NCI-H345 (cell line): ENCODE measurements at places on chromosomes 3 and 15.

DNA sequence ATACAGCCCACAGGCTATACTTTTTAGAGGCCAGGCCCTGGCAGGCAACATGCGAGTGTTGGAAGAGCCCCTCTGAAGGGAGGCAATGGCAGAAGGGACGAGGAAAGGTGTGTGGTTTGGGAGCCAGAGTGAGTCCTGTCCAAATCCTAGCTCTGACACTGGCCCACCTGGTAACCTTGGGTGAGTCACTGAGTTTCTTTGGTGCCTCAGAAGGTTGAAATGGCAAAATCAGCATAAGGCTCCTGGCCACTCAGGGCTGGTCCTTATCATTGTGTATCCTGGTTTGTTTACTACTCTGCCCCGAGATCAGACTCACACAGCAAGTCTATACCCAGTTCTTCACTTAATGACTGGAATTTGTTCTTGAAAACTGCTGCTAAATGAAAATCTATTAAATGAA is 71.4 kb upstream of the TLE3 start:
- DNase-seq, result no peak

GRCh38 chr15:49015896-49016295 is 30.4 kb downstream of the SECISBP2L start:
- DNase-seq, result no peak

- no peak for DNase-seq
These were observed 13.1 kb upstream of the CORO2B start for GRCh38 chr15:68565726-68566125.

DNA sequence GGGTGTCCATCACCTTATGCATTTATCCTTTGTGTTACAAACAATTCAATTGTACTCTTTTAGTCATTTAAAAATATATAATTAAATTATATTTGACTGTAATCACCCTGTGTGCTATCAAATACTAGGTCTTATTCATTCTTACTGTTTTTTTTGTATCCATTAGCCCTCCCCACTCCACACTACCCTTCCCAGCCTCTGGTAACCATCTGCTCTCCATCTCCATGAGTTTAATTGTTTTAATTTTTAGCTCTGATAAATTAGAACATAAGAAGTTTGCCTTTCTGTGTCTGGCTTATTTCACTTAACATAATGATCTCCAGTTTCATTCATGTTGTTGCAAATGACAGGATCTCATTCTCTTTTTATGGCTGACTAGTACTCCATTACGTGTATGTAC is 16.8 kb downstream of the C3orf20 start:
- no peak for DNase-seq

- no peak for DNase-seq
These were observed 10.1 kb downstream of the SCN10A start for GRCh38 chr3:38805765-38806386.

GRCh38 chr15:80480909-80481308 is 76.7 kb downstream of the ARNT2 start:
- DNase-seq, result no peak
